ENCODE measurements at places on chromosomes 16 and 17.
A peak's percentile ranks its signal among the peaks of the same experiment; 100 is the strongest.

DNA sequence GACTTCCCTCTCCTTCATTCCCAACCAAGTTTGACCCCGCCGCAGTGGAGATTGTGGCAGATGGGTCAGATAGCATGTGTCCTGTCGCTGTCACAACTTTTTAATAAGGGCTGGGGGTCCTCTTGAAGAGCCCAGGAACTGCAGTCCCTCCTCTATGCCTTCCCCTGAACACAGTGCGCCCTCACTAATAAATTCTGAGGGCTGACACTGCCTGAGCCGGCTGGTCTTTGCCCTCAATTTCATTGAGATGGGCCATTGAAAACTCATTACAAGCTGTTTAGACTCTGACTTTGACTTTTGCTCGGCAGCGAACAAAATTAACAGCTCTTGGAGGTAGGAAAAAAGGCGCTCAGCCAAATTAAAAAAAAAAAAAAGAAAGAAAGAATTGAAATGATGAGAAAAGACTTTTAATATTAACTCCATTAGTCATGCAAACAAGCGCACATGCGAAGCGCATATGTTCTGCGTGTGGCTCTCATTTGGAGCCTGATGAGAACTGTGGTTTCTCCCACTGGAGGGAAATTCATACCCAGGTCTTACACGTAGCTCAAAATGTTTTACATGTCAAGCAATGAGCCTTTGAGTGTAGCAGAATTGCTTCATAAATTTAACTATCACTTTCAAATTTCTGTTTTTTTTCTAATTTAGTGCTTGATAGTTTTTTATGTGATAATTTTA lies 704.7 kb downstream of the WWOX start:
- DNase-seq, result no peak

- no peak for DNase-seq
Measured at GRCh38 chr16:50458667-50459495, 89.3 kb upstream of the NKD1 start.

DNA sequence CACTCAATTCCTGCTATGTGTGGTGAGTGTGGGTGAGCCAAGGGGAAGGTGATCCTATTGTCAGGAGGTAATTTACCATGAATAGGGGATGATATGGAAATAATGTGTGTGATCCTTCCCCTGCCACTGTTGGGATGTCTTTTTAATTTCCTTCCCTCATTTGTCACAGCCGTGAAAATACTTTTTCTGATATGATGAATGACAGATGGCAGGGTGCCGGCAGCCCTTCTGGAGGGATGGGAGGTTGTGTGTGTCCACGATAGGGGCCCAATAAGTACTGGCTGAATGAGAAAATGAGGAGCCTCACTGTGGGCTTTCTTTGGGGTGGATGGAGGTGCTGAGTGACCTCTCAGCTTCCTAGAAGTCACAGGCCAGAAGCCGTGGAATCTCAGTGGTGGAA lies 109.5 kb downstream of the PRKCB start:
- peak; percentile 35 for DNase-seq

- no peak for DNase-seq
Measured at GRCh38 chr16:4513086-4513860, 25.3 kb downstream of the CDIP1 start.

GRCh38 chr16:30065943-30066760 lies 592 bp downstream of the ALDOA start:
- no peak for DNase-seq

GRCh38 chr17:82358465-82359350 lies at the start of gene TEX19:
TSS of gene TEX19 (plus strand) at chr17:82359247. CDS start at chr17:82362151, 2,904 bp downstream.
- no peak for DNase-seq

DNA sequence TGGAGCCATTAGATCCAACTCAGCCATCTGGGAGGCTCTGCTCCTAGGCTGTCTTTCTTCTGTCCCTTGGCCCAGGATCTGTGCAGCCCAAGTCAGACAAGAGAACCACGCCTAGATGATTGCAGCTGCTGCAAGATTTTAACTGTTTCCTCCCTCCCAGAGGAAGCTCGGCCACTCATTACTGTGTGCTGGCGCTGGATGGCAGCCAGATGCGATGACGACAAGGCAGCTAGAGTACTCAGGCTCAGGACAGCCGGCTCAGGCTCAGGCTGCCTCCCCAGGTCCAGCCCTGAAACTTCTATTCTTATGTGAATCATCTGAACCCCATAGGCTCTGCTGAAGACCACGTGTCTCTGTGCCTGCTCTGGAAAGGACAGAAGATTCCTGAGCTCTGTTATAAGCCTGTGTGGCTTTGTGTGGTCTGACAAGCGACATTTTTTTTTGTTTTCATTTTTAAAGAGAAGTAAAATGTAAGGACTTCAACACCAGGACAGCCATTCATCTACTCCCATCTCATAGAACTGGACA lies 32.1 kb upstream of the FBXW10B start:
- DNase-seq, result no peak

DNA sequence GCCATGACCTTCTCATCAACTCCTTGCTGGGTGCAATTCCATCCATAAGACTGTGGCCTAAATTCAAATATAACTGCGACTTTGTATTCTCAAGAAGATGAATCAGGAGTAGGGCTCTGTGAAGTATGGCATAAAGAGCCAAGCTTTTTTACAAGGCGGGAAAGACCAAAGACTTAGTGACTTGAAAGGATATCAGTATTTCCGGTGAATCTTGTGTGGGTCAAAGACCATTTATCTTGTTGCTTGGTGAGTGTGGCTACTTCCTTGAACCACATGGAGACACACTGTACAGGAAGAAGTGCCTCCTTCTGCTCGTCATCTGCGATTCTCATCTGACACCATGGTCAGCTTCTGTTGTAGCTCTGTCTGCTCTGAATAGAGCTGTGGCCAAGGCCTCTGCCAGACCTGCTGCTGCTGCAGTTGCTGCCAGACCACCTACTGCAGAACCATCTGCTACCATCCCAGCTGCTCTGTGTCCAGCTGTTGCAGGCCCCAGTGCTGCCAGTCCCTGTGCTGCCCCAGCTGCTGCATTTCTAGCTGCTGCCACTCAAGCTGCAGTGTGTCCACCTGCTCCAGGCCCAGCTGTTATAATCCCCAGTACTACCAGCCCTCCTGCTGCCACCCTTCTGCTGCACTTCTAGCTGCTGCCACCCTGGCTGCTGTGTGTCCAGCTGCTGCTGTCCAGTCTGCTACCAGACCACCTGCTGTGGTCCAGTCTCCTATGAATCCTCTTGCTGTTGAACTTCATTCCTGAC lies 6.1 kb upstream of the KRTAP2-4 start:
- no peak for DNase-seq

- no peak for DNase-seq
Measured at GRCh38 chr17:29383686-29384085, 6.5 kb upstream of the TAOK1 start.

DNA sequence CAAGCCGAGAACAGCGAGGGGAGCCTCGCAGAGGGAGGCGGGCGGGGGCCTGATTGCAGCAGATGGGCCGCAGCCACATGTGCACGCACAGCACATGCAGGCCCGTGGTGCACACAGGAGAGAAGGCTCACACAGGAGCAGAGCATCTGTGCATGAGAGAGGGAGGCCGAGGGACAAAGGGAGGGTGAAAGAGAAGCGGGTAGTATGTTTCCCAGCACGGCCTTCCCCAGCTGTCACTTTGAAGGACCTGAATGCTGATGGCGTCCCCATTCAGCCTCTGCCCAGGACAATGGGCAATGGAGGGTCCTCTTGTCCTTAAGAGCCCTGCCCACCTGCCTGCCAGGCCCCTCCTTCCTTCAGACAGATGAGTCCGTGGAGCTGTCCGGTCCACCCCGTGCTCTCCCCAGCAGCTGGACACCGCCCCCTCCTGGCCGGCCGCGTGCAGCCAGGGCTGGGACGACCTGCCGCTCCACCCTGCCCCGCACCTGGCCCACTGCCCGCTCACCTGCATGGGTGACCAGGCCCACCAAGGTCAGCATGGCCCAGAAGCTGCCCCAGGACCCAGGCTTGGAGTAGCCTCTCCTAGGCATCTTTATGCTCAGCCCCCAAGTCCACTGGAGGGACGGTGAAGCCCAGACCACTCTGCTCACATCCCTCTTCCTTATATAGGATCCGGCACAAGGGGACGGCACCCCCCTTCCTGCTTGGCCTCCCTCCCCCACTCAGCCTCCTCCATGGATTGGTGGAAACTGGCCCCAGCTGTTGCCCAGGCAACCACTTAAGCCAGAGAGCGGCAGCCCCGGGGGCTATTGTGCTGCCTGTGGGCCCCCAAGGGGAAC lies at the start of gene BTBD17:
TSS of gene BTBD17 (minus strand) at position 639 of the 839 bp plus-strand sequence. CDS start at position 590, 49 bp downstream.
- DNase-seq, result peak; percentile 71

GRCh38 chr17:9001559-9001958 lies 19.8 kb upstream of the NTN1 start:
- DNase-seq, result no peak

- no peak for DNase-seq
Measured at GRCh38 chr17:58204796-58205195, 12.3 kb downstream of the EPX start.

GRCh38 chr17:21194226-21194625 lies 19.7 kb downstream of the TMEM11 start:
- DNase-seq, result no peak

DNA sequence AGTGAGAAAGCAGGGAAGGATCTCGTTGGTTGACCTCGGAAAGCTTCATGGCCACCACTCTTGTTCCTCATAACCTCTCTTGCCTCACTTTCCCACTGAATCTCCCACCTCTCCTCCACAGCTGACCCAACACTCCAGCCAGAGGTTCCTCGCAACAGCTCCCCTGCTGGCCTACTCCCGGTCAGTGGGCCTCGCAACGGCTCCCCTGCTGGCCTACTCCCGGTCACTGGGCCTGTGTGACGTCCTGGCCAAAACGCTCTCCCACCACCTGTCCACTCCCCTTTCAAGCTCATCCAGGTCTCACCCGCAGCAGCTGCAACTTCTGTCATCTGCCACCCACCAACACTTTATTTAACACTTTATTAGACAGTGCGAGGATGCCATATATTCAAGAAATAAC lies 149.1 kb downstream of the VPS53 start:
- no peak for DNase-seq

DNA sequence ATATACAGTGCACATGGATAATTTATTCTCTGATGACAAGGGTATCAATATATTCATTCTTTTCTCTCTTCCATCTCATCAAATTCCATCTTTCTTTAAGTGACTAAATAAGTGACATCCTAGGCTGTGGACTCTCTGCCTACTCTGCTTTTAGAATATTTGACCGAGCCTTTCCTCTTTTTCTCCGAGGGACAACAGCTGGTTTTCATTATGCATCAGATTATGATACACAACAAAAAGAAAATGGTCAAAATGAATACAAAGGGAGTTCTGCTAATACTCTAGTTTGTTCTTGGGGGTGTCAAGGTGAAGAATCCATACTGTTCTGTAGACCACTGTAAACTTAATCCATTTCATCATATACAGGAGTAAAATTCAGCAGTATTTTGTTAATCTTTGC lies 942.6 kb downstream of the KCNJ2 start:
- no peak for DNase-seq

DNA sequence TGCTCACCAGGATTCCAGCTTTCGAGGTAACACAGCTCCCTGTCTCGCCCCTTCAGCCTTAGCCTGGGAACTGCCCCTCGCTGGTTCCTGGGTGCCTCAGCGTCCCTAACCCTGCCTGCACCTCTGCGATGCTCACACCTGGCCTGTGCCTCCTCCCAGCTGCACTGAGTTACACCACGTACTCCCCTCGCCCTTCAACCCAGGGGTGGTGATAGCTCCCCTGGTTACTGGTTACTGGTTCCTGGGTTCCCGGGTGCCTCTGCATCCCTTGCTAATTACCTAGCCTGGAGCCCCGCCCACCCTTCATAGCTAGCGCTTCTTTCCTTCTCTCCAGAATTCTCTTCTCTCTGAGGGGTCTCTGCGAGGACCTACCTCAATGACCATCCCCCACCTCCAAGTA lies 65.3 kb upstream of the PLCG2 start:
- DNase-seq, result no peak

- no peak for DNase-seq
Measured at GRCh38 chr16:1941162-1942046, 1.6 kb downstream of the MSRB1 start.

DNA sequence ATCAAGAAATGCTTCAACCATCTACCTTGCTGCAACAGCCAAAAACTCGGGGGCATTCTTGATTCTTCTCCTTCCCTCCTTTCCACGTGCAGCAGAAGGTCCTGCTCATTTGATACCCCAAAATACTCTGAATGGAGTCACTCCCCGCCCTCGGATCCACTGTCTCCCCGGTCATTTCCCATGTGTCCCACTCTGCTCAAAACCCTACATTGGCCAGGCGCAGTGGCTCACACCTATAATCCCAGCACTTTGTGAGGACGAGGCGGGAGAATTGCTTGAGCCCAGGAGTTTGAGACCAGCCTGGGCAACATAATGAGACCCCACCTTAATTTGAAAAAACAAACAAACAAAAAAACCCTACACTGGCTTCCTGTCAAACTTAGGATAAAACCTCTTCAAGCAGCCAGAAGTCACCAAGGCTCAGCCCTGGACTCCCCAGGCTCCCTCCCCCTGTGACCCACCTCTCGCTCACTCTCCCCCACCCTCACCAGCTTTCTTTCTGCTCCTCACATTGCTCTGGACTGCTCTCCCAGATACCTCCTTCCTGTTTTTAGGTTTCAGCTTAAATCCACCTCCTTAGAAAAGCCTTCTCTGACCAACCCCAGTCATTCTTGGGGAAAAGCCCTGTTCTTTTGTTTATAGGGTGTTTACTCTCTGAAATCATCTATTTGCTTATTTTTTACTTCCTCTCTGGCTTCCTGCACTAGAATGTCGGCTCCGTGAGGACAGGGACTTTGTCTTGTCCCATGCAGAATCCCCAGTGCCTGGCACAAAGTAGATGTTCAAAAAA lies 2.8 kb downstream of the SLC13A2 start:
- no peak for DNase-seq
